ENCODE measurements at places on chromosomes 4 and X. TPM values are rescaled to one million over a fixed set of nuclear protein-coding genes. Genes with fewer than 3 reads are reported as not detected.

Gene NRK
- total RNA-seq, result 0.37 TPM

Gene NAA11
- not detected for total RNA-seq

Gene EFHC2
- 0.50 TPM for total RNA-seq

Gene ZMAT1
- 0.66 TPM for total RNA-seq

Gene MAOA
- total RNA-seq, result 5.5 TPM

Gene C4orf50
- total RNA-seq, result not detected

Gene VGLL1
- total RNA-seq, result not detected

Gene PITX2
- total RNA-seq, result 0.89 TPM

Gene ASB9
- total RNA-seq, result 0.25 TPM

Gene SLITRK4
- 0.50 TPM for total RNA-seq

Gene CSAG1
- total RNA-seq, result not detected

Gene AMBN
- not detected for total RNA-seq

Gene ARHGAP36
- total RNA-seq, result not detected

Gene NEIL3
- 14.6 TPM for total RNA-seq

Gene KIAA1210
- under 0.01 TPM for total RNA-seq

Gene TEX13B
- 0.12 TPM for total RNA-seq

Gene MUC7
- not detected for total RNA-seq

Gene KLHL2
- 28.4 TPM for total RNA-seq

Gene PPAT
- total RNA-seq, result 26.5 TPM

Gene BEND2
- total RNA-seq, result not detected

Gene PRSS12
- total RNA-seq, result 21.4 TPM

Gene SMIM43
- total RNA-seq, result 0.89 TPM

Gene GASK1B
- 30.6 TPM for total RNA-seq

Gene NHS
- total RNA-seq, result 2.3 TPM

Gene HTR2C
- total RNA-seq, result under 0.01 TPM

Gene SGMS2
- 96.4 TPM for total RNA-seq

Gene MGAT4D
- not detected for total RNA-seq

Gene PAGE4
- not detected for total RNA-seq

Gene CT45A5
- not detected for total RNA-seq

Gene TCEAL9
- 145 TPM for total RNA-seq

Gene MAP7D3
- total RNA-seq, result 16.4 TPM

Gene PPARGC1A
- total RNA-seq, result 0.37 TPM

Gene AFF1
- 16.7 TPM for total RNA-seq

Gene UGT2B10
- total RNA-seq, result not detected

Gene KLHL4
- 4.8 TPM for total RNA-seq

Gene OPRPN
- not detected for total RNA-seq

Gene PDHA1
- total RNA-seq, result 90.2 TPM

Gene FAM47B
- not detected for total RNA-seq

Gene POU3F4
- not detected for total RNA-seq

Gene TMPRSS11B
- total RNA-seq, result not detected

Gene MAGEA6
- not detected for total RNA-seq

Gene HMX1
- total RNA-seq, result not detected

Gene SERPINA7
- not detected for total RNA-seq

Gene MPC1L
- total RNA-seq, result not detected

Gene UBA6
- total RNA-seq, result 183 TPM

Gene C4orf33
- 11.2 TPM for total RNA-seq

Gene HAND2
- total RNA-seq, result 22.7 TPM

Gene RENBP
- total RNA-seq, result 2.0 TPM

Gene DGAT2L6
- not detected for total RNA-seq

Gene ATG4A
- total RNA-seq, result 11.1 TPM

Gene CTAG1A
- not detected for total RNA-seq

Gene RNF212
- total RNA-seq, result 2.0 TPM

Gene NUP62CL
- total RNA-seq, result 0.11 TPM

Gene NUP54
- 50.2 TPM for total RNA-seq

Gene PAQR3
- total RNA-seq, result 27.4 TPM

Gene SHROOM2
- 0.75 TPM for total RNA-seq
